Osteocyte (in vitro differentiated cells): ENCODE measurements at places on chromosomes 7 and 10. TPM values are rescaled to one million over a fixed set of nuclear protein-coding genes. Genes with fewer than 3 reads are reported as not detected.

GRCh38 chr7:111694376-111694775 lies 132.1 kb upstream of the IMMP2L start:
- no peak for DNase-seq

- no peak for DNase-seq
Observed at GRCh38 chr10:3068968-3069737, 1.8 kb downstream of the PFKP start.

DNA sequence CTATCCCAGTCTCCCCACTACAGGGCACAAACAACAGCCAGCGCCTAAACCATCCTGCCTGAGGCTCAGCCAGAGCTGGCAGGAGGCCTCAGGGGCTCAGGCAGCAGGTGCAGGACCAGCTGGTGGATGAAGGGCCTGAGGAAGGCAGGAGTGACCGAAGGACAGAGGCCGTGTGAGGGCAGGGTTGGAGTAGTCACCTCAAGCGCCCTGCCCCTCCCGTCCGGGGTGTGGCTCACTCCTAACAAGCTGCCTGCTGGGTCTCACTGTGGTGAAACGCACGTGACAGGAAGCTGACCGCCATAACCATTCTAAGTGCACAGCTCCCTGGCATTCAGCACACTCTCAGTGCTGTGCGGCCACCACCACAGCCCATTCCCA lies 281.1 kb downstream of the ELFN1 start:
- DNase-seq = no peak

- DNase-seq = no peak
Observed at GRCh38 chr7:3358991-3359390, 57.9 kb downstream of the SDK1 start.

GRCh38 chr10:118444069-118444468 lies 101.9 kb upstream of the FAM204A start:
- DNase-seq = no peak

DNA sequence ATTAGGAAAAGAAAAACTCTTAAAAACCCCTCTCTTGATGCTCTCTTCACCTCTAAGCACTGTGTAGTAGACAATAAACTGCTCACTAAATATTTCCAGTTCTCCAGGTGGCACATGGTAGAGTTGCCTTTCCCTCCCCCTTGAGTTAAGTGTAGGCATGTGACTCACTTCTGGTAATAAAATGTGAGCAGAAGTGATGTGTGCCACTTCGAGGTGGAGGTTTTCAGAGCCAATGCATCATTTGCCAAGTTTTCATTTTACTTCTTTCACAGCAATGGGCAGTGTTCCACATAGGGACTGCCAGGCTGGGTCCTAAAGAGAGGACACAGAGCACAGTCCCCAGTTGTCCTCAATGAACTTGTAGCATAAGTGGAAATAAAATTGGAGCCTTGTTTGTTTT lies 131.6 kb upstream of the NPY start:
- no peak for DNase-seq

Gene CFAP58
- total RNA-seq = 0.16 and 0.29 TPM in 2 replicates

Gene TCAF1
- total RNA-seq = 82.4 and 87.8 TPM in 2 replicates

Gene CADPS2
- total RNA-seq = 0.81 and 1.0 TPM in 2 replicates

Gene SYT15
- 10.3 and 12.5 TPM in 2 replicates for total RNA-seq

Gene OR2A42
- total RNA-seq = 0.08 and 0.18 TPM in 2 replicates

Gene ZNF282
- 29.8 and 31.3 TPM in 2 replicates for total RNA-seq

Gene PON2
- 77.1 and 78.1 TPM in 2 replicates for total RNA-seq
